HCEC 1CT (cell line): ENCODE measurements at places on chromosomes 2 and 18.

- no peak for DNase-seq
Measured at GRCh38 chr2:25402477-25402876, 60.8 kb upstream of the DNMT3A start.

- no peak for DNase-seq
Measured at GRCh38 chr2:7572450-7572849, 655.2 kb downstream of the RNF144A start.

GRCh38 chr2:136164280-136164776 lies 46.4 kb upstream of the CXCR4 start:
- DNase-seq = no peak

DNA sequence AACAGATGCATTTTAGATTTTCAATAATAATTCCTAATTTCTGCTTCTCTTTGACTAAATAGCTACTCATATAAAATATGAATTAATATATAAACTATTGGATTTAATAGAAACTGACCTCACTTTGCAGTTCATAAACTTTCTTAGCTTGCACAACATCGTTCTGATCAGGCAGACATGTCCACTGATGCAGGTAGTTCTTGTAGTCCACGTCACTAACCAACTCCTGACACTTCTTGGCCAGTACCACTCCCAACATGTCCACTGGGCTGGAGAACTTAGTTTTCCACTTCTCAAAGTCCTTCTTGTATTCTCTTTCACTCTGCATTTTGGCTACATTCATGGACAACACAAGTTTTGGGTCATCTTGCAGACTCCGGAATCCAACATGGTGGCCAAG lies 83.8 kb downstream of the NEB start:
- DNase-seq = no peak

DNA sequence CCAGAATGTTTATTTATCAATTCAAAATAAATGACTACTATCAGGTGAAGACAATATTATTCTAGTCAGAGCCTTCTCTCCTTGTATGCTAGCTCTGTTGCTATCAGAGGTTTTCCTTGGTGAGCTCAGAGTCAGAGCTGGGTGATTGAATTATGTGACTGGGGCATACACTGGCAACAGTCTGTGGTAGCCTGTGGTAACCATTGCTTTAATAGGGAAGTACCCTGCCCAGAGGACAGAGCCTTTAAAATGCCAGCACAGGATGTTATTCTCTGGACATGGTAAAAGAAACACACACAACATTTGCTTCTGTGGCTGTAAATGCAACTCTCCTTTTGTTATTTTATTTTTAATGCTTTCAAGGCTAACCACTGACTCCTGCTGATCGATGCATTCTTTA lies 124.7 kb downstream of the PPP1R1C start:
- DNase-seq = no peak

DNA sequence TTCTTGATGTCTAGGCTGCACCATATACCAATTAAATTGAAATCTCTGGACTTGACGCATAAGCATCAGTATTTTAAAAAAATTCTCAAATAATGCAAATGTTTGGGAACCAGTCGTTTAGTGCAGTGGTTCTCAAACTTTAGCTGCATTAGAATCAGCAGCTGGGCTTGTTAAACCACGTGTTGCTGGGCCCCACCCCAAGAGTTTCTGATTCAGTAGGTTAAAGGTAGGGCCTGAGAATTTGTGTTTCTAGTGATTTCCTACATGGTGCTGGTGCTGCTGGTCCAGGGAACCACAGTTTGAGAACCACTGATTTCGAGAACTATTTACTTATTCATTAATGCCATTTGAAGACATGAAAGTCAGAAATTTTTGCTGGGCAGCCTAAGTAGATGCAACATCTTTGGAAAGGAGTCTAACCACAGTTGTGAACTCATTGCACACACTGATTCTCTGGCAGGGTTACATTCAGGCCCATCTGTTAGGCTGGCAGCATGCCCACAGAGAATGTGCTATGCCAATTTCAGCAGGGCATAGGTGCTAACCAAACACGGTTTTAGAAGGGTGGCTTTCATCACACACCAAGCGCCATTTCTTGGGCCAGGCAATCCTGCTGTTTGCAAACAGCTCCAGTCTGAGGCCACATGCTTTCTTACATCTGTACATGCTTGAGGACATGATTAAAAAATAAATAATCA lies 26.4 kb upstream of the ATP5MC3 start:
- DNase-seq = no peak

DNA sequence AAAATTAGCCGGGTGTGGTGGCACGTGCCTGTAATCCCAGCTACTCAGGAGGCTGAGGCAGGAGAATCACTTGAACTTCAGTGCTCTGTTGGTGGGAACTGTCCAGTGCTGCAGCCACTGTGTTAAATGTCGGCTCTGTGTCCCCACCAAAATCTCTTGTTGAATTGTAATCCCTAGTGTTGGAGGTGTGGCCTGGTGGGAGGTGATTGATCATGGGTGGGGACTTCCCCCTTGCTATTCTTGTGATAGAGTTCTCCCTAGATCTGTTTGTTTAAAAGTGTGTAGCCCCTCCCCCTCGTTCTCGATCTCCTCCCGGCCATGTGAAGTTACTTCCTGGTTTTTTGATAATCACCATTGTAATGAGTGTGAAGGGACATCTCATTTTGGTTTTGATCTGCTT lies 9.8 kb upstream of the RPL31 start:
- DNase-seq = no peak

GRCh38 chr2:155060896-155061295 lies 362.4 kb downstream of the KCNJ3 start:
- no peak for DNase-seq
